GM23248 (cell line): ENCODE measurements at places on chromosomes 5 and 9. TPM values are rescaled to one million over a fixed set of nuclear protein-coding genes. Genes with fewer than 3 reads are reported as not detected.

PHF24 gene
- total RNA-seq: 0.25 TPM in 1 of 2 replicates, not detected in the other

TEX48 gene
- not detected in 2 replicates for total RNA-seq

GRCh38 chr9:81629440-81629839 is 59.9 kb downstream of the TLE1 start:
- peaks cover 13% of the 10 kb centered on the region for H3K4me1 ChIP-seq
- H3K36me3 ChIP-seq: no peaks in the 10 kb centered on the region
- H3K27me3 ChIP-seq: no peaks in the 10 kb centered on the region
- no peak overlapping the region for H3K4me3 ChIP-seq

- no peak overlapping the region for H3K27ac ChIP-seq
- H3K4me1 ChIP-seq: peaks cover 11% of the 10 kb centered on the region
- DNase-seq: no peak
- no peaks in the 10 kb centered on the region for H3K27me3 ChIP-seq
These were observed 82.5 kb downstream of the UHRF2 start for GRCh38 chr9:6495466-6495865.
